Left lung (tissue), 14 donors: ENCODE measurements at places on chromosomes 2 and 18. TPM values are rescaled to one million over a fixed set of nuclear protein-coding genes. Genes with fewer than 3 reads are reported as not detected.

Gene PDCD1
- 1.1 TPM for total RNA-seq

Gene RANBP2
- 67.9 TPM for total RNA-seq

Gene ITSN2
- 80.5 TPM for total RNA-seq

Gene XDH
- 0.05 TPM for total RNA-seq

Gene SPATA3
- total RNA-seq, result not detected

Gene AGPS
- total RNA-seq, result 50.2 TPM

Gene C2orf72
- 0.67 TPM for total RNA-seq

Gene PJVK
- total RNA-seq, result 2.0 TPM

Gene XIRP2
- 0.23 TPM for total RNA-seq
